T-helper 2 cell treated with Interferon-gamma antibody and Interleukin-4, amounts not matched to agents 100 ng/mL and 5 ng/mL, for 36 hours (primary cell): ENCODE measurements at places on chromosomes 11 and 22. TPM values are rescaled to one million over a fixed set of nuclear protein-coding genes. Genes with fewer than 3 reads are reported as not detected.

Gene IGLL5
- total RNA-seq: not detected in 2 replicates

Gene MACROD1
- 11.1 and 11.4 TPM in 2 replicates for total RNA-seq

Gene TRIM29
- not detected in 2 replicates for total RNA-seq

Gene TRAF6
- total RNA-seq: 11.8 and 12.2 TPM in 2 replicates

Gene DLG2
- total RNA-seq: 0.61 and 1.0 TPM in 2 replicates

Gene C22orf42
- not detected in 2 replicates for total RNA-seq

Gene OR51B2
- not detected in 2 replicates for total RNA-seq

Gene TBX1
- total RNA-seq: 0.11 and 0.36 TPM in 2 replicates

Gene IRAG1
- not detected in 2 replicates for total RNA-seq

Gene EMID1
- 0.14 and 0.39 TPM in 2 replicates for total RNA-seq

Gene SEZ6L
- not detected in 2 replicates for total RNA-seq

Gene MUC6
- not detected in 2 replicates for total RNA-seq

Gene OR56A4
- 0.05 TPM in 1 of 2 replicates, not detected in the other for total RNA-seq
